ENCODE measurements at places on chromosomes 7 and 10.

DNA sequence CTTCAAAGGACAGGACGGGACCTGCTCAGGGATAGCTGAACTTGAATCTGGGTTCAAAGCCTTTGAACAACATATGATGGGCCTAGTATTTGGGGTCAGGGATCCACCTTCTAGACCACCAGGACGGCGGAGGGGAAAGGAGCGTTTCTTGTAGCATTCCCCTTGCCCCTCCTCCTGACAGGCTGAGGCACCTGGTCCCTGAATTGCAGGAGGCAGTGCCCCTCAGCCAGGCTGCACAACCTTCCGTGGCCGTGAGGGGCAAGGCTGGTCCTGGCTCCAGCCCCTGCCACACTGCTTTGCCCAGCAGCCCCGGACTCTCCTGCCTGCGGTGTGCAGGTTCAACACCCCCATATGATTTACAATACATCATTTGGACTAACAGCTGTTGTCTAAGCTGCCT is 58.1 kb downstream of the INSIG1 start:
- peak; percentile 3 for DNase-seq

- DNase-seq: peak; percentile 59
These were observed 112.5 kb downstream of the ZMIZ1 start for GRCh38 chr10:79181227-79181626.

DNA sequence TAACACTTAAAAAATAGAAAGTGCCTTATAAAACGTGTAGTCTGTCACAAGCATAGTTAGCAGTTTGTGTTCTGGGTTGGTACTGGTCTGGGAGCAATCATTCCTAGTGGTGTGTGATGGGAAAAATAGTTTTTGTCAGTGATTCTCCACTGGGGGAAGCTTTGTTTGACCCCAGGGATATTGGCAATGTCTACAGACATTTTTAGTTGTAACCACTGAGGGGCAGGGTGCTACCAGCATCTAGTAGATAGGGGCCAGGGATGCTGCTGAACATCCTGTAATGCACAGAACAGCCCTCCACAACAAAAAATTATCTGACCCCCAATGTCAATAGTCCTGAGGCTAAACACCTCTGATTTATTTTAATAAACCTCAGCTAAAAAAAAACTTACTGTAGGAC is 51.6 kb upstream of the CREB5 start:
- no peak for DNase-seq

DNA sequence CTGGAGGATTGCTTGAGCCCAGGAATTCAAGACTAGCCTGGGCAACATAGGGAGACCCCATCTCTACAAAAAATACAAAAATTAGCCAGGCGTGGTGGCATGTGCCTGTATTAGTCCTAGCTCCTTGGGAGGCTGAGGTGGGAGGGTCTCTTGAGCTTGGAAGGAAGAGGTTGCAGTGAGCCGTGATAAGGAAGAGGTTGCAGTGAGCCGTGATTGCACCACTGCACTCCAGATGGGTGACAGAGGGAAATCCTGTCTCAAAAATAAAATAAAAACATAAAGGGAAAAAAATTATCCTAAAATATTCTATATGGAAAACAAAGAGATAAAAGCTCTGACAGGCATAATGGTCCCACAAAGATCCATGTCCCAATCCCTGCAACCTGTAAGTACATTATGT is 87.9 kb upstream of the KAT6B start:
- DNase-seq: no peak

DNA sequence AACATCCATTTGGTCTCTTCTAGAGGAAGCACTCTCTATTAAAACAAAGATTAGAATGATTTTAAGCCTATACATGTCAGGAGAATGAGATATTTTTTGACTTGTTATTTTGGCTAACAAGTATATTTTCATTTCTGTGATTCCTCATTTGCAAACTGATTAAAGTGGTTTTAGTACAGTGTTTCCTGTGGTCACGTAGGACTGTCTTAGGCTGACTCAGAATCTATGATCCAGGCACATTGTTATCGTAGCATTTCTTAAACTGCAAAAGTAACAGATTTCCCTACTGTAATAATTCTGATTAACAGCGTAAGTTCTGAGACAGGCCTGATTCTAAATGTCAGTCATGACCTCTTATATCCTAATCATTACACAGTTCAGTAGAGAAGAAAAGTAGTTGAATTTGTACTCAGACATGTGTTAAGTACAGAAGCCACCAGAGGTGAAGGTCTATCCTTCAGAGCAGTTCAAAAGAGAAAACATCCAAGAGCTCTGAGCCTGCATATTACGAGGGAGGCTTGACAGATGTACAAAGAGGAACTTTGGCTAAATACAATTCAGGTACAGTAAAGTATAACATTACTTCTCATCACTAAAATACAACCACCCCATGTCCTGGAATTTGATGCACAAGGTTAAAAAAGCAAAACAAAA is 124.1 kb upstream of the TEX47 start:
- DNase-seq: no peak

- no peak for DNase-seq
These were observed 588.5 kb downstream of the TNS3 start for GRCh38 chr7:46993396-46993795.

DNA sequence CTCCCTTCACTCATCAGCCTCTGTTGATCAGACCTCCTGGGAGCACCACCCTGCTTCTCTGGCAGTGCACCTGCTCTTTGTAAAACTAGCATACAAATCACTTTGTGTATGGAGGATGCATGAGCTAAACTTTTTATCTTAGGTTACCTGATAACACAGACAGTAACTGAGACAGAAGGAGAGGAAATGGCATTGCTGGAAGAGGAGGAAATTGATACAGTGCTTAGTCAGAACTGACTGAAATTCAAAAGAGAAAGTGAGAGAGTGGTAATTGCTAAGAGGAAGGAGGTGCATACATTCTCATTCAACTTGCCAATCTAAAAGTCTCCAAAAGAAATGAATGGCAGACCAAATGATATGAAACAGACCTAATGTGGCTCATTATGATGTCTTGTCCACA is 1120.7 kb downstream of the GATA3 start:
- no peak for DNase-seq

DNA sequence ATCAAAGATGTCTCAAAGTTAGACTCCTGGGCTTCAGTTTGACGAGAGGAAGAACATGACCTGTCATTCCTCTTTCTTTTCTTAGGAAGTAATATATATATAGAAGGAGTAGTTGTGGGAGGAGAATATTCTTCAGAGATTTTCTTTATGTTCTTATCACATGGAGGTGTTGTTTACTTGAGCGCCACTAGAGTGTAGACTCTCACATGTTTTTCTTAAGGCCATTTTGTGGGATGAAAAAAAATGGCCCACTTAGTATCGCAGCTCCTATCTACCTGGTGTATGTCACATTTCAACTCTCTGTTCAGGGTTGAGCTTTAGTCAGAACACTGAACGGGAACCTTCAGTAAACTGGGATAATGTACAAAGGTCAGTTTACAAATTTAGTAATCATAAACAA is 645.2 kb downstream of the PHTF2 start:
- no peak for DNase-seq

GRCh38 chr10:65143723-65144122 is 1622.5 kb downstream of the REEP3 start:
- DNase-seq: no peak

DNA sequence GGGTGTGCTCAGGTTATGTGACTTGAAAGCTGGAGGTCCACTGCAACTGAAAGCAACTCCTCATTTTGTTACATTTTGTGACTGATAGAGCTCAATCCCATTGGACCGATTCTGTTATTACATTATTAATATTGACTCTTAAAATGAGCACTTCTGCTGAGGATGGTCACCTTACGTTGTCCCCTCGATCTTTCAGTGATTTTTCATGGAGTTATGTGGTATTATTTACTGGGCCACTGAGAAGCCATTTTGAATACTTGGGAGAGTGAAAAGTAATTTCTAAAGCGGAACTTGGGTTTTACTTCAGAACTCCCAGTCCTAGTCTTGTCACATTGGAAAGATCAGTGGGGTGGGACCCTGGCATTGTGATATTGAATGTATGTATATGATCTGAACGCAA is 96.3 kb upstream of the FAM180A start:
- DNase-seq: no peak

- no peak for DNase-seq
These were observed 48.0 kb downstream of the KLHDC10 start for GRCh38 chr7:130118294-130118693.

GRCh38 chr10:28580825-28581224 is 47.9 kb downstream of the WAC start:
- no peak for DNase-seq

DNA sequence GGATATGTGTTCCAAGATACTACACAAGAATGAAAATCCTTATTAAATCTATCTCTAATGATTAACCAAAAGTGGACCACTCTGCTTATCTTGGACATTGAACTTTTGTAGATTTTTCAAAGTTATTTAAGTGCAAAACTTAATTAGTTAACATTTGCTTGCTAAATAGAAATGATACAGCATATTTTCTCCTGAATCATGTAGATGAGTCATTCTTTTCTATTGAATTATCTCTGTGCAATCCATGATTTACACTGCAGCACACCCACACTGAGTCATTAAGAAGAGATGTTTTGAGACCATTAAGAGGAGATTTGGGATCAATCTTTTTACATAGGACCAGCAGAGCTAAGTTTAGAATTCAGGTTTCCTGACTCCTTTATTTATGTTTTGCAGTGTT is 6.6 kb upstream of the ABCC2 start:
- no peak for DNase-seq

DNA sequence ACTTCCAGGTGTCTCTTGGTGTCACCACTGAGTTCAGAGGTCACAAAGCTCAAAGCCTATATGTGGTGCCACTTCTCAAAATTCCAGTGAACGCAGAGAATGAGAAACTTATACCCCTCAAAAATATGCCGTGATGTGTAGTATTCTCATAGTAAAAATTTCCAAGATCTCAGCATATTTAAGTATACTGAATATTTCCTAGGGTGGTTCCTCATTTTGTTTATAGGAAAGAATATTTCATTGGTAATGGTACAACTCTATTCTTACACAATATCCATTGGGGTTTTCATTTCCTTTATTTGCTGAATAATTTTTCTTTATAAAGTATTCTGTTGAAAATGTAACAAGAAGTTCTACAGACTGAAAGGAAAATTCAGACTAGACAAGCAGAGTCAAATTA is 58.9 kb upstream of the ADO start:
- DNase-seq: no peak

GRCh38 chr10:101812606-101813005 is 5.6 kb downstream of the OGA start:
- DNase-seq: no peak

- DNase-seq: no peak
These were observed 87.4 kb downstream of the PTPN20 start for GRCh38 chr10:46998595-46998994.

DNA sequence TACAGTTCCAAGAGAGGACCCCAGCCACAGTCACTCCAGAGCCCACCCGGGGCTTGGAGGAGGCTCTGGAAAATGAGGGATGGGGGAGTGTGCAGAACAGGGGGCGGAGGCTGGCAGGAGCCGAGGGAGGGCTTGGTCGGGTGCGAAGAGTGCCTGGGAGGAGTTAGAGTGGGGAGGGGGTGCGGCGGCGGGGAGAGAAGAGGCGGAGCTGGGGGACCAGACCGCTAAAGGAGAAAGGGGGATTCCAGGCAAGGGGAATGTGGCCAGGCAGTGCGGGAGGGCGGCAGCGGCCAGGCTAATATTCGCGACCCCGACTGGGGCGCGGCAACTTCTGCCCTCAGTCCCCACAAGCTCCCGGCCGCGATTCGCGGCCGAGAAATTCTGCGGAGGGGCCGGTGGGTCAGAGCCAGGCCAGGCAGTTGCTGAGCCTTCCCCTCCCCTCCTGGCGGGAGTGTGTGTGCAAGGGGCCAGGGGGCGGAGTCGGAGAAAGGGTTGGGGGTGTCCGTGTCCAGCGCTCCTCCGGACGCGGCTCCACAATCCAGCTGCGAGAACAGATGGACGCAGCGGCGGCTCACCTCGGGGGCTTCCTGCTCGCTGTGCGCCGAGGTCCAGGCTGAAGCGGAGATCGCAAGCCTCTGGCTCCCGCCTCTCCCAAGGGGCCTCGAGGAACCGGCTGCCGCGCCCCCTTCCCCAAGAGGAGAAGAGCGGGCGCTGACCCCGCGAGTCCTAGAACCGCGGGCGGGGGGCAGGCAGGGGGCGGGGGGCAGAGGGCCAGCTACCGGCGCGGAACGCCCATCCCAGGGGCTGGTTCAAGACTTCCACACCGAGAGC is 612 bp upstream of the SLC18A3 start:
- no peak for DNase-seq

DNA sequence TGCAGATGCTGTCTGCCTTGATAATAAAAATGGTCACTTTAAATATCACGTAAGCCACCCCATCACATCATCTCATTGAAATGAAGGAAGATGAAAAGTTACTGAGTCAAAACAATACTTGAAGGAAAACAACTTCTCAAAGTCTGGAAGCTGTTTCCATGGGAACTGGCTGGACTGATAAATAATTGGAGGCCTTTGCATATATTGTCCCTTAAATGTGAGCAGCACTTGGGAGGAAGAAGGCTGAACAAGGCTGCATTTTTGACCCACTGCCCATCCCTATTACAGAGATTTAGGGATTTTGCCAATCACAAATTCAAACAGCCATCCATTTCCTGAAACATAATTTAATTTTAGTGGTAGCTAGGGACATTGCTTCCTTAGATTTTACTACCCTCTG is 18.2 kb upstream of the MAGI2 start:
- DNase-seq: no peak

DNA sequence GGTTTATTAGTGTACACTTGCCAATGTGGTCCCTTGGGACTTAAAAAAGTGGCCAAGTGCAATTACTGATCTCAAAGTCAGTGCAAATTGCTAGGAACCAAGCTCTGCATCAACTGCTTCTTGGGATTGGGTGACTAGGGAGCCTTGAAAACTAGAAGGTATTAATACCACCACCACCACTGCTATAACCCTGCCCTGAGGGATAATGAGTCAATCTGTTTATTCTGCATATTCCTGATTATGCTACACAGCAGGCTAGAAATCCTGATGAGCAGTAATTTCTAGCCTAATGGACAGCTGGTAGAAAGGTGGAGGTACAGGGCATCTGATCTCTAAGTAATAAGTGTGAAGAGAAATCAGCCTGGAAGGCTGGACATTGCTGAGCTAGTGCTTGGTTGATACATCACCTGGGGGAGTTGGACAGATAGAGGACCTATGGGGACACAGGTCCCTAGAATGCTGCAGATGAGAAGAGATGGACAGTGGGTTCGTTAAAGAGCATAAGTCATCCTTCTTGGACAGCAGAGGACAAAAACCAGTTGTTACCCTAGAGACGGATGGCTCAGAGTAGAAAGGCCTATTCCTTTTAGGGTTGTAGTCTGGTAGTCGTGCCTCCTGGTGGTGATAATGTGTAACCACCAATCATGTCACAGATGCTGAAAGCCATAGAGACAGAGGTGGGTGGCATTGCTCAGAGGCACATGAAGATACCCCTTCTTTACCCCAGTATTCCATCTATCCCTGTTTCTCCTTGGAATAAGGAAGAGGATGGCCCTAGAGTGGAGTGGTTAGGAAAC is 554.8 kb downstream of the SORCS1 start:
- DNase-seq: no peak

DNA sequence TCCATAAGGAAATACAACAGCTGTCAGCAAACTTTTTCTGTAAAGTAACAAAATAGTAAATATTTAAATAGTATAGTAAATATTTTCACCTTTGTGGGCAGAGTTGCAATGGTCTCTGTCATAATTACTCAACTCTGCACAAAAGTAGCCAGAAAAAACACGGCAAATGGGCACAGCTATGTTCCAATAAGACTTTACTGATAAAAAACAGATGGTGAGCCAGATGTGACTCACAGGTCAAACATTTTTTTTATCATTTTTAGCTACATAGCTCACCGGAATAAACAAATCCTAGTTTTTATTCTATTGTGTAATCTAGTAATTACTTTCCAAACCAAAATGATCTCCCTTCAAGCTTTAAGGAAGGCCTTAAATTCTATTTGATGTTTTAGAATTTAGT is 55.3 kb downstream of the NCAPG2 start:
- DNase-seq: no peak

- no peak for DNase-seq
These were observed 287.5 kb downstream of the KCNMA1 start for GRCh38 chr10:77350134-77350533.
